Activated naive CD4-positive, alpha-beta T cell treated with Interleukin-2 at 50 U/mL for 16 hours (primary cell): ENCODE measurements at places on chromosomes 2 and 18.
A peak's percentile ranks its signal among the peaks of the same experiment; 100 is the strongest.

GRCh38 chr18:32958746-32959145 is 185.9 kb upstream of the KLHL14 start:
- DNase-seq = no peak

DNA sequence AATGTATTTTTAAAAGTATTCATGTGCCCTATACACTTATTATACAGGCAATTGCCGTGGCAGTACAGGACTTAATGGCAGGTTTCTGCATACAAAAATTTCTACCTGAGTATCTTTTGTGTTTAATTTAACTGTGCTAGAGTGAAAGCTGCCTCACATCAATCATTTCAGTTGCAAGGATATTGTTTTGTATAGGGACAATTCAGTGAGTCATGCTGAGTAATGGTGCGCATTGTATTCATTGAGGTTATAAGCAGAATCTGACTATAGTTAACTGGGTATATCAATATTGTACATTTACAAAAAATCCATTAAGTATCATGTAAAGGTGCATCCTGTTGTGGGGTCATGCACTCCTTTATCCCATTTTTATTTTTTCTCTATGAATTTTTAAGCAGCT is 121.5 kb downstream of the GCA start:
- no peak for DNase-seq

GRCh38 chr18:1648712-1649111 is 744.0 kb downstream of the ADCYAP1 start:
- no peak for DNase-seq

GRCh38 chr2:174335254-174335987 is 667 bp downstream of the SP9 start:
- DNase-seq = peak; percentile 11

DNA sequence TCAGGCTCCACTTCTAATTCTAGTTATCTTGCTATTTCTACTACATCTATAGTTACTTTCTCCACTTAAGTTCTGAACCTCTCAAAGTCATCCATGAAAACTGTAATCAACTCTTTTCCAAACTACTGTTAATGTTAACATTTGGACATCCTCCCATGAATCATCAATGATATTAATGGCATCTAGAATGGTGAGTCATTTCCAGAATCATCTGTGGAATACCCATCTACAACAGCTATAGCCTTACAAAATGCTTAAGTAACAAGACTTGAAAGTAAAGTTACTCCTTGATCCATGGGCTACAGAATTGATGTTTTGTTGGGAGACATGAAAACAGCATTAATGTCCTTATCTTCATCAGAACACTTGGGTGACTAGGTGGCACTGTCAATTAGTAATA is 35.4 kb downstream of the BARD1 start:
- DNase-seq = no peak

DNA sequence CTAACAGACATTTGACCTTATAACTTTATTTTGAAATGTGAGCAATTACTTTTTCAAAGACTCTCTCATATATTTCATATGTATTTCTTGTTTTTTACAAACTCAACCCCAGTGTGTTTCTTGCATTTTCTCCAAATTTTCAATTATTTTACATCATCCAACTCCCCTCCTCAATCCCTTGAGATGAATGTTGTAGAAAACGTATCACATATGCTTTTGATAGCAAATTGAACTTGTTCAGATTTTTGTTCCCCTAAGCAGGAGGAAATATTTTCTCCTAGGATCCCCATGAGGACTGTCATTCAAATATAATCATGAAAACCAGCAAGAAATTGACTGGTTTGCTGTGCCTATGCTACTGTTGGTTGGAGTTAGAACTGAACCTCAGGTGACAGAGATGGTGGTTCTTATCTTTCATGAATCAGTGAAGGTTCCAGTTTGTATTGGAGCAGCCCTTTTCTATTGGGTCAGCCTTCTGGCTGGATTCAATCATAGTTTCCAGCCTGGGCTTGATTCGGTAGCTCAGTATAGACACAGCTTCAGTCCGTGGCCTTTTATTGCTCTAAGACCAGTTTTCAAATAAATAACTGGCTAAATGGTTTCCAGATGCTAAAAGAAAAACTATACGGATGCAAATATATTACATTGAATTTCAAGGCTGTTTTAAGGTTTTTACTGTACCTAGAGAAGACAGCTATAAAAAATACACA is 591.0 kb downstream of the EPHA4 start:
- DNase-seq = no peak

DNA sequence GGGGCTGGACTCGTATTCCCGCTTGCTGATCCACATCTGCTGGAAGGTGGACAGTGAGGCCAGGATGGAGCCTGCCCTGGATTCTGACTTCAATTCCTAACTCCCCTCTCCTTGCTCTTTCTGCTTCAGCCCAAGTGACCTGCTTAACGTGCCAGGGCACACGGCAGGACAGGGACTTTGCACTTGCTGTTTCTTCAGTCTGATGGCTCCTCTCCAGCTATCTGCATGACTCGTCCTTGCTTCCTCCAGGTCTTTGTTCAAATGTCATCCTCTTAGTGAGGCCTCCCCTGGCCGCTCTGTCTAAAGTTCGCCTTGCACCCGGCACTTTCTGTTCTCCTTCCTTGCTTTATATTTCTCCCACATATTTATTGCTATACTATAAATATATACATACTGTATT is 357.6 kb downstream of the MTX2 start:
- DNase-seq = no peak

DNA sequence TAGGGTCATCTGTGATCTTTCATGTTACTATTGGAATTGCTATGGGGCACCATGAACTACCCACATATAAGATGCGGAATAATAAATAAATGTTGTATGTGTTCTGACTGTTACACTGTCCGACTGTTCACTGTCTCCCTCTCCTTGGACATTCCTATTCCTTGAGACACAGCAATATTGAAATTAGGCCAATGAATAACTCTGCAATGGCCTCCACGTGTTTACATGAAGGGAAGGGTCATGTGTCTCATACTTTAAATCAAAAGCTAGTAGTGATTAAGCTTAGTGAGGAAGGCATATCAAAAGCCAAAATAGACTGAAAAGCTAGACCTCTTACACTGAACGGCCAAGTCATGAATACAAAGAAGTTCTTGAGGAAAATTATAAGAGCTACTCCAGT is 751.3 kb downstream of the SOCS6 start:
- DNase-seq = no peak

DNA sequence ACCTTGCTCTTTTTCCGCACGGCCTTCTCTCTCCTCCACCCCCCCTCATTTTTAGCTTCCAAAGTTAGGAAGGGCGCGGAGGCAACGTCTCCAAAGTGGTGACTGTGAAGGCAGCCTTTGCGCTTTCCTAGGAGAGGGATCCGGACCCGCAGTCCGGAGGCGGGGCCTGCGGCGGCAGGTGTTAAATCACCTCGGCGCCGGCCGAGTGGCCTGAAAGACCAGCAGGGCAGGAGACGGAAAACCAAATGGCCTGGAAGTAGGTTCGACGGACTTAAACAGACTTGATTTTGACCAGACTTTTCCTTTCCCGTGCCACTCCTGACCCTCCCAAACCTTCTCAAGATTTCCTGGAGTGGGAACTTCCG is 615 bp downstream of the GORASP2 start:
- DNase-seq = peak; percentile 50

- no peak for DNase-seq
Observed at GRCh38 chr2:112474844-112475486, 7.0 kb upstream of the TTL start.

- DNase-seq = no peak
Observed at GRCh38 chr2:234702731-234703225, 205.9 kb upstream of the ARL4C start.

- DNase-seq = no peak
Observed at GRCh38 chr2:137237055-137237454, 471.7 kb downstream of the THSD7B start.

- no peak for DNase-seq
Observed at GRCh38 chr2:158542577-158542976, 85.8 kb downstream of the PKP4 start.

GRCh38 chr2:33021542-33022227 is 74.9 kb downstream of the LTBP1 start:
- no peak for DNase-seq

GRCh38 chr18:9019135-9019534 is 83.4 kb upstream of the NDUFV2 start:
- no peak for DNase-seq

DNA sequence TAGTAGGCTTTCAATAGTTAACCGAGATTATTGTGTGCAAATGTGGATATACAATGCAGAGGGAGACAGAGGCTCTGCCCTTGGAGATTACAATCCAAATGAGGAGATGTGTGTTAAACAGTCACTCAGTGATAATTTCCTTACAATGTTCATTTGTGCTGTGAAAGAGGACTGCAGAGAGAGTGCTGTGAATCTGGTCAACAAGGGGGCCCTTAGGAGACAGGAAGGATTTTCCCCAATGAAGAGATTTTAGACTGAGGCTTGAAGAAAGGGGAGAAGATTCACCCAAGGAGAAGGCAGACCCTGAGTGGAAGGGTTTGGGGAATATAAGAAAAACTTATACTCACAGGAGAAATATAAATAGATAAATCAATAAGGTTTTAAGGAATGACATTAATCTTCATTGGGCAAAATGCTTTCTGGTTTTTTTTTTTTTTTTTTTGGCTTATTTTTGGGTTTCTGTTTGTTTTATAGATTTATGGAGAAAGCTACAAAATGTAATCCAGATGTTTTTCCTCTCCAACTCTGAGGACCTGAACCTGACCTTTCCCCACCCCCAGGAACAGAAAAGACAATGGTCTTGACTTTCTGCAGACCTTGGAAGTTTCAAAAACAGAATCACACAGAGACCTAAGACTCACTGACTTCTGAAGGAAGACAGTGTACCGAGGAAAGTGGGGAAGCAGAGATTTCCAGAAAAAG is 151.3 kb upstream of the SERPINE2 start:
- no peak for DNase-seq

GRCh38 chr18:51478908-51479307 is 281.4 kb upstream of the MEX3C start:
- DNase-seq = no peak

DNA sequence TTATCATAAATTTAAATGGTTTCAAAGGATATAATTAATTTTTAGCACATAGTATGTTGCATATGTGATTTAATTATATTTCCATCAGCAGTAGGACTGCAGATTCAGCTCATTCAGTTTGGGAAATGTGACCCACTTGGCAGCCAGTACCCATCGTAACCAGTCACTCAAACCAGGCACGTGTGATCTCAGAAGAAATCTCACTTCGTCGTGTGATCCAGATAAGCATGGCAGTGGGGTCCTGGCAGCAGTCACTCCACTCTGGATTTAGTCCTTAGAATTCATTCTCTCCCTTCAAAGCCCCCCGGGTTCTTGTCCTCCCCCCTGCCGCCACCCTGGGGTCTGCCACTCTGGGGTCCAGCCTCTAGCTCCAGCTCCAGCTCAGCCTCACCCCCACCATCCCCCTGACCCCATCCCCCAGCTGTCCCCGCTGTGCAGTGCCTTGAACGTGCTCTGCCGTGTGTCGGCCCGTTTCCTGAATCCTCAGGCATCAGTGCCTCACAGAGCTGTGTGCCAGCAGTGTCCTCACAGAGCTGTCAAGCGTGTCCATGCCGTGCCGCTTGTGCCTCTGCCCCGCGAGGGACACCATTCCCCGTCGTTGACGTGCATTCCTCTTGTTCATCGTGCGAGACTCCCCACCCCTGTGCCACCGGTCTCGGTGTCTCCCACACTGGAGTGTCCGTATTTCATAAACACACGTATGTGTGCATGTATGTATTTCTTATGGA is 34.8 kb downstream of the TRAPPC12 start:
- DNase-seq = no peak

- no peak for DNase-seq
Observed at GRCh38 chr2:65620524-65620923, 188.1 kb upstream of the SPRED2 start.

DNA sequence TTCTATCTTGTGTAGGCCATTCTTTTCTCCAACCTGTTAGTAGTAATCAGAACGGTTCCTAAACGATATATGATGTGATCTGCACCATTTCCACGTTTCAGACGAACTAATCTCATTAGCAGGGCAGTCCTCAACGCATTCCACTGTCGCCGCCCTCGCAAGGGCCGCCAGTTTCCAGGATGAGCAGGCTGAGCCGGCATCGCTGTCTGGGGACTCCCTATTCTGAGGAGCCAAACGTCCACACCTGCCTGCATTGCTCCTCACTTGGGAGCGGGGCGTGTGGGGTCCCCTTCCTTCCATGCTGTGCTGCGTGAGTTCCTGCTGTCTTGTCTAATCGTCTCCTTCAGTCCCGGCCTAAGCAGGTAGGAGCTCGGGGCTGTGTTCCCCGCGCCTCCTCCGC is 76.6 kb downstream of the PSMG2 start:
- DNase-seq = no peak

GRCh38 chr18:4908328-4908727 is 288.7 kb downstream of the AKAIN1 start:
- DNase-seq = no peak

GRCh38 chr2:145023334-145023934 is 503.5 kb upstream of the ZEB2 start:
- no peak for DNase-seq

DNA sequence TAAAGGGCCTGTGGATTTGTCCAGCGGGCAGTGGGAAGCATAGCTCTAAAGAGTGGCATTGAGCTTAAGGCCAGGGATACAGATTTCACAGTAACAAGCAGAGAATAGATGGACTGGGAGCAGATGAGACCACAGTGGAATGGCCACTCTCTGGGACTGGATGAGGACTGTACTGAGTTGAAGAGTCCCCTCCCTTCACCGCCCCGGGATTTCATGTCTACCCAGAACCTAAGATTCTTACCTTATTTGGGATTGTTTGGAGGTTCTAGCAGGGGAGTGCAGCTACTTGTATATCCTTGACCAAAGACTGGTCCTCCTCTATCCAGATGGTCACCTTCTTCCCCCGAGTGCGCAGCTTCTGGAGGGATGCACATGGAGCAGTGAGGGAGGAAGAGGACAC is 28.0 kb upstream of the EFEMP1 start:
- no peak for DNase-seq

GRCh38 chr2:164015328-164016123 is 279.7 kb upstream of the FIGN start:
- DNase-seq = no peak

GRCh38 chr2:176479961-176480360 is 210.7 kb downstream of the MTX2 start:
- DNase-seq = no peak

- DNase-seq = peak; percentile 26
Observed at GRCh38 chr18:13566941-13567746, 159.2 kb downstream of the FAM210A start.
